ENCODE measurements at places on chromosomes 7 and 10. TPM values are rescaled to one million over a fixed set of nuclear protein-coding genes. Genes with fewer than 3 reads are reported as not detected.

GRCh38 chr7:102934701-102935100 is 21.9 kb downstream of the LRRC17 start:
- no peak for DNase-seq

STK31 gene
- total RNA-seq, result not detected

TET1 gene
- 2.2 TPM for total RNA-seq

PFKFB3 gene
- total RNA-seq, result 25.4 TPM

CADPS2 gene
- not detected for total RNA-seq

MRC1 gene
- total RNA-seq, result not detected

- DNase-seq, result no peak
Measured at GRCh38 chr10:70162892-70163201, 7.5 kb downstream of the SAR1A start.

TES gene
- 14.1 TPM for total RNA-seq

CHST3 gene
- total RNA-seq, result 38.8 TPM

DNA sequence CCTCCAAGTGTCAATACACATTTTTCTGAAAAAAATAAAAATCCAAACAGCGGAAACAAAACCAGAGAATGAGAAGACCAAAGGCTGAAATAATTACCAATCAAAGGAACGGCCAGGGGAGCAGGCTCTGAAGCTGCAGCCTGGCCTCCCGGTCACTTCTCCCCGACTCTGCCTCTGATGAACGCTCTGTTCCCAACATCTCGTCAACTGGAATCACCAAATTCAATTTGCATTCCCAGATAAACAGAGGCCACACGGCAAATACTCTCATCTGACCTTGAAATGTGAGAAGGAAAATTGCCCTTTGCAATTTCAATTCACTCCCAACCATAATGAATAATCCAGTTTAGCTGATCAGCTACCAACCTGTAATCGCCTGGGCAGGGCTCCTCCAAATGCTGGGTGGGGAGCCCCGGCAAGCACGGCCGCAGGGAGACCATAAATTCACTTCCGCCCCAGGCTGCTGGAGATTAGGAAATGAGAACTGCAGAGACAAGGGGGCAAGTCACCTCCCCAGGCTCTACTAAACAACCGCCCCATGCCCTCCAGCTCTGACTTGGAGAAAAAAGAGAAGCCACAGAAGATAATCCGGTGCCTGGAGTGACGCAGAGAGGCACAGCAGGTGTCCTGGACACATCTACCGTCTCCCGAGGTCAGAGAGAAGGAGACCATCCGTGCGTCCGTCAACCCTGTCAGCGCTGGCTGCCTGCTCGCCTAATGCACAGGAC is 153.2 kb downstream of the MAD1L1 start:
- DNase-seq, result no peak
